ENCODE measurements at places on chromosomes 1 and 21.

GRCh38 chr1:29833581-29833980, 597.3 kb downstream of the PTPRU start:
- DNase-seq, result no peak

- DNase-seq, result no peak
Measured at GRCh38 chr21:42298237-42298636, 17.0 kb downstream of the TFF3 start.

GRCh38 chr1:28286111-28286510, 26.8 kb downstream of the SESN2 start:
- DNase-seq, result no peak

DNA sequence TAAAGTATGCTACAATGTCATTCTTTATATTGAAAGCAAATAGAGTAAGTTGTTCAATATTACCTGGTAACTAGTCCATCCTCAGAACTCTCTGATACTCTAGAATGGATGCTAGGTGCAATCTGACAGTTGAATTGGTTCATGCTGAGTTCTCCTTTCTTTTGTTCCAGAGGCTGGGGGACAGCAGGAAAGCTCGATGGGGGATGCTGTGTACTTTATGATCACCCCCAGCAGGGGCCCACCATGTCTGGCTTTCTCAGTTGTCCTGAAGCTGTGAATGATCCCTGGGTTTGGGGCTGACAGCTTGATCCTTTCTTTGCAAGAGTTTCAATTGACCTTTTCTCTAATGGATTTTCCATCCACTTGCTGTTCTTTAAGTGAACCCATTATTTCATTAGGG, 22.5 kb downstream of the FMN2 start:
- no peak for DNase-seq

DNA sequence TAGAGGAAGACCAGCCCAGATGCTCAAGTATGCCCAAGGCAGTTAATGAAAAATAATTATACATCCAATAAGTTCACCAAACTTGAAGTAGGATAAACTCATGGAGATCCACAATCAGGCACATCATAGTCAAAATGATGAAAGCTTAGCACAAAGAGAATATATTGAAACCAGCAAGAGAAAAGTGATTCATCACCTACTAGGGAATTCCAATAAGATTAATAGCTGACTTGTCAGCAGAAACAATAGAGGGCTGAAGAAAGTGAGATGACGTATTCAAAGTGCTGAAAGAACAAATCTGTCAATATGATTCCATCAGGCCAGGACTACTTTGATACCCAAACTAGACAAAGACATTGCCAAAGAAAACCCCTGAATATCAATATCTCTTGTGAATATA, 251.7 kb upstream of the BEND5 start:
- no peak for DNase-seq

- DNase-seq, result no peak
Measured at GRCh38 chr1:157704878-157705277, 4.3 kb upstream of the FCRL3 start.

GRCh38 chr1:113394043-113394862, 3.9 kb downstream of the MAGI3 start:
- no peak for DNase-seq

GRCh38 chr1:52237430-52237829, 95.5 kb downstream of the ZFYVE9 start:
- DNase-seq, result no peak

DNA sequence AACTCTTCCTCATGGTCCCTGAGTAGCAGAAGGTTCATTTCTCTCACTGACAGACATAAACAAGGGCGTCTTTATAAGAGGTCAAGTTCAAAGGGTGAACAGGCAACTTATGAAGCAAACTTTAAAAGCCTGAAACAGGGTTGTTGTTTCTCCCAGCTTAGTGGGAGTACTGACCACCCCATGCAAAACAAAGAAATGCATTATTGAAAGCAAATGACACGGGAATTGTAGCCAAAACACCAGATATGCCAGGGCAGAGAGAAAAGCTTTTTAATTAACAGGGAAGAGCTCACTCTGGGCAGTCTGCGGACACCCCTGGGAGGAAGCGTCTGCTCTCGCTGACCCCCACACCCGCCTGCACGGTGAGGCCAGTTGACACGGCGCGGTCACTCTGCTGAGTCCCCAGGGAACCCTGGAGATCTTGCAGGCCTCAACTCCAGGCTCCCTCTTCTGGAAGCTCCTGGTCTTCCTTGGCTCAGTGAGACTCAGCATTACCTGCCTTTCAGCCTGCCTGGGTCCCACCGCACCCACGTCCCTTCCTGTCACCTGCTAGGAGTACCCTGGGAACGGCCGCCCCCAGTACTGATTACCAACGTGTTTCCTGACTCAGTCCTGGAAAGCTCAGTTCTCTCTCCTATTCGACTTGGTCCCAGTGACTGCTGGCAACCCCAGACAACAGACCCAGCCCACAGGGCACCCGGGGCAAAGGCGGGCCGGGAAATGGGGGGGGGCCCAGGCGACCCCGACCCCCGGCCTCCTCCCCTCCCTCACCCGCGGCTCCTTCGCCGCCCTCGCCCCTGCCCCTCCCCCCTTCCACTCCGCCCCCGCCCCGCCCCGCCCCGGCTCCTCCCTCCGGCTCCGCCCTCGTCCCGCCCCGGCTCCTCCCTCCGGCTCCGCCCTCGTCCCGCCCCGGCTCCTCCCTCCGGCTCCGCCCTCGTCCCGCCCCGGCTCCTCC, 972 bp downstream of the CFAP410 start:
- DNase-seq, result no peak

DNA sequence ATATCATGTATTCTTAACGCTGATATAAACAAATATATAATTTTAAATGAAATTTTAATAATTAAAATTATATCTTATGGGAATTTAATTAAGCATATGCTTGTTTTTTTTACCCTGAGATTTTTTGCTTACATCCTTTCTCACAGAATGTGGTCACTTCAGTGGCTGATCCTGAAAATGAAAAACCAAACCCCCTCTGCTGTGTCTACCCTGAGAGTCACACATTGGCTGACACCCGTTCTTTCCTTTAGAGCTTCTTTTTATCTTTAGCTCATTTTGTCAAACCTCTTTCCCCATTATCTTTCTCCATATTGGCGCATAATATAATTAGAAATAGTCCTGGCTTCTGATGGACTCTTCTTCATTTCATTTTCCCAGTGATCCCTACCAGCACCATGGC, 10.8 kb upstream of the CACYBP start:
- no peak for DNase-seq

GRCh38 chr1:162230517-162230916, 146.1 kb downstream of the SPATA46 start:
- no peak for DNase-seq

DNA sequence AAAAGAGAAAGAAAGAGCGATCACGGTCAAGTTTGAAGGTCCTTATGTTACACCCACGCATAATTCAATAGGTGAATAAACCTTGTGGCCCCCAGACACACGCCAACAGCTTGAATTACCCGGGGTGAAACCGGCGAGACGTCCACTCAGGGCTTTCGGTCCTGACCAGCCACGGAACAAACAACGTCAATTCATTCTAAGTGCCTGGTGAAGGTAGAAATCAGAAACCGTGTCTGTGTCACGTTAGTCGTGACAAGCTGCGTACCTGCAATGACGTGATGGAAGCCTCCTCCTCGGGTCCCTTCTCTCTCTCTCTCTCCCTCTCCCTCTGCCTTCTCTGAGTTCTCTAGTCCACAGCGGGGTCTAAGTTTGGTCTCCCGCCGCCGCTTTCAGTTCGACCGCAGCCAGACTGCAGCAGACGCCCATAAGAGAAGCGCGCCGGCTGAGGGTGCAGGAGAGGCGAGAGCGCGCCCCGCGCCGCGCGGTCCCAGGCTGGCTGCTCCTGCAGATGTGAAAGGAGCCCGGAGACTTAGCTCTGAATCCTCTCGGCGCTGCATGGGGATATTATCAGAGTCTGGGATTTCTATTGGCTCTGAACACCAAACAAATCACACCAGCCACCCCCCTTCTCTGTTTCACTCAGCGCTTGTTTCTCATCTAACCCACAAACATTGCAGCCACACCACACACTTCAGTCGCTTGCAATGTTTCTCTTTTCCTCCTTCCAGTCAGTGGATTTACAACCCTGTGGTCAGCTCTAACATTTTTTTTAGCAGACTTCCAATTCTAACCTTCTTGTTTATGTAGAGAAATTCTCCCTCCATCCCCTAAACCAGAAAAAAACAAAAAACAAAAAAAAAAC, at the start of gene GREM2:
GREM2 (minus strand) TSS at position 537 of the 862 bp plus-strand sequence. CDS start 118,680 bp downstream, outside the sequence.
- no peak for DNase-seq

GRCh38 chr1:36689992-36690391, 207.3 kb upstream of the CSF3R start:
- DNase-seq, result no peak
